ENCODE measurements at places on chromosomes 2 and 18.

DNA sequence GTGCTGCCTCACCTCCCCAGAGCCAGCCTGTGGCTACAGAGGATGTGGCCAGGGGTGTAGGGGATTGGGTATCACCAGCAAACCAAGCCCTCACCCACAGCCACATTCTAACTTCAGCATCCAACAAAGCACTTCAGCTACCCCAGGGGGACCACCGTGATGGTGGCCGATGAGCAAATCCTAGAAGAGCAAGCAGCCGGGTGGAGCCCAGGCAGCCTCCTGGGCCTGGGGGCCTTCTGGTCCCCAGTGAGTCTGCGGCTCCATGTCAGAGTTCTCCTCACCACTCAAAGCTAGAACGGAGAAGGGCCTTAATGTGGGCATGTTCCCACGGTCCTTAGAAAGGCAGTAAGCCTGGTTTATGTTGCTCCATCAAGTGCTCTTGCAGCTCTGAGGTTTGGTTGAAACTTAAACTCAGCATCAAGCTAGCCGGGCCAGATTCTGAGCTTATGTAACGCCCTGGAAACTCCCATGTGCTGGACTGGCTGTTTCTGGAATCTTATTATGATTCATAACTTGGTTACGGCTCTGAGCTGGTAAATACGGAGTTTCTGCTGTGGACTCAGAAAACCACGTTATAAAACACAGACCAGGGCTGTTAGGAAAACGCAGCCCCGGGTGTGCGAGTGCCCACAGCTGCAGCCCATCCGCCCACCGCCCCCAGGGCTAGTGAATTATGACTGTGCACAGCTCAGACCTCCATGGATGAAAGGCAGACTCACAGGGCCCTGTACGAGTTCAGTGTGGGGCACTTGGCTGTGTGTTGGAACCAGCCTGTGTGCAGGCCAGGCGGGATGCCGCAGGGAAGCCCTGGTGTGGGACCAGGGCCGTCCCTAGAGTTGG lies 99.8 kb downstream of the SEPTIN10 start:
- DNase-seq, result peak; percentile 57

- DNase-seq, result no peak
Observed at GRCh38 chr18:12726774-12727550, 24.1 kb downstream of the PSMG2 start.

DNA sequence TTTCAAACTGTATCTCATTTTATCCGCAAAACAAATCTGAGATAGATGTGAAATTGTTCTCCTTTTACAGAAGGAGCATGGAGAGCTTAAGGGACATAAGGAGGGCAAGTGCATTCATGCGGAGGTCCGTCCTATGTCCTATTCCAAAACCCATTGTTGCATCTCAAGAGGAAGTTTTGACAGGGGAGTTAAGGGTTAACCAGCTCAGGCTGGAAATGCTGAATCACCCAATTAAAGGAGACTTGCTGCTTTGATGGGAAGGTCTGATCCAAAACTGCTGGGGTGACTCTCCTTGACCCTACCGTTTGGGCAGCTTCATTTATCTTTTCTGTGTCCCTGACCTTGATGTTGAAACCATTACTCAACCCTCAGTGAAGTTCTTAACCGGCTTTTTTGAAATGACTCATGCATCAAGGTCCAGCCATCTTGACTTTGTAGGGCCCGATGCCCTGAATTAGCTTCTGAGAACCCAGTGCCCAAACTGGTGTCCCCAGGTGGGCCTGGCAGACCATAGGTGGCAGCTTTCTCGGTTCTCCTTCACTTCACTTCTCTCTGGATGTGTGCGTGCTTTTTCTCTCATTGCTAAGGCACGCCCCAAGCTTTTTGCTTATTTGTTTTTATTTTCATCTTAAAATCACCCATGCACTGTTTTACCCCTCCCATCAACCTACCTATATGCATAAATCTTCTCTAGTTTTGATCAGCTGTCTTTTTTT lies 15.9 kb upstream of the TXNDC2 start:
- DNase-seq, result peak; percentile 24

- DNase-seq, result no peak
Observed at GRCh38 chr18:54532222-54532621, 58.8 kb upstream of the DYNAP start.

GRCh38 chr2:240395448-240395847 lies 40.0 kb upstream of the GPC1 start:
- no peak for DNase-seq

DNA sequence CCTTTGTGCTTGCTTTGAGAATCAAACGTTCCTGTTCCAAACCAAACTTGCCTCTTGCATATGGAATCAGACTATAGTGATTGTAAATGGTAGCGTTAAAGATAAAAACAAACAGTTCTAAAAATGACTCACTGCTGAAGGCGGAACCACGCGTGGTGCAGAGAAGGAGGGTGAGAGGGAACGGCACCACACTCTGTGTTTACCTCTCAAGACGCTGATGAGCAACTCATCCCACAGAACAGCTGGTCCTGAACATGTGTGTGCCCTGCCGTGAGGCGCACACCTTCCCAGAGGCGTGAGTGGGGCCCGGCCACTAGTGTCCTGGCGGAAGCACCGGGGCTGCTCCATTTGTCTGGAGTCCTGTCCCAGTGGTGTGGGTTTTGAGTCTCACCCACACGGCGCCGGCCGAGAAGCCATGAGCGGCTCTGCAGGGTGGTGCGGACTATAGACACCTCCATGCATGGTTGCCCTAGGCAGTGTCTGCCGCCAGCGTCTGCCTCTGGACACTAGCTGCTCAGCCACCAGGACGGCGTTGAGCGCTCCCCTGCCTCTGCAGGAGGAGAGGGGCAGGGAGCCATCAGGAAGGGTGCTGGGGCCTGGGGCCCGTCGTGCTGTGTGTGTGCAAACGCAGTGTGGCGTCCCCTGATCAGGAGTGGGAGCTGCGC lies 52.1 kb downstream of the NFATC1 start:
- DNase-seq, result no peak

GRCh38 chr18:74595431-74595830 lies 2.2 kb upstream of the ZNF407 start:
- no peak for DNase-seq

- DNase-seq, result no peak
Observed at GRCh38 chr2:197011021-197011417, 84.5 kb upstream of the PGAP1 start.

- DNase-seq, result no peak
Observed at GRCh38 chr2:150594299-150594698, 106.8 kb upstream of the RND3 start.

DNA sequence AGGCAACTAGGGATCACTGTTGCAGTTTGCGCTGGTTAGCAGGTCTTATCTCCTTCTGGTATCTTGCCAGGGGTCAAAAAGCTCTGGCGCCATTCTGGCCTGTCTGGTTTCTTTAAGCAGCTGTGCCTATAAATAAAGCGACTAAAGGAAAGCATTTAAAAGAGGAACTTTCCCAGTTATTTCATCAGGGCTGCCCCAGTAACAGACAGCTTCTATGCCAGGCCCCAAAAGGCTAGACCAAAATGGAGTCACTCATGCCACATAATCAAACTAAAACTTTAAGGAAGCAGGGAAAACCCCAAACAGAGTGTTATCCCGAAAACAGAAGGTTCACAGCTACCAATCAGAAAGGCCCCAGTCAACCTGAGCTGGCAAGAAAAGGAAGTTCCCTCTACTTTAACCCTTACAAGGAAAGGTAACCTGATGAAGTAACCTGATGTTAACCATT lies 41.2 kb upstream of the HNRNPA3 start:
- DNase-seq, result no peak

DNA sequence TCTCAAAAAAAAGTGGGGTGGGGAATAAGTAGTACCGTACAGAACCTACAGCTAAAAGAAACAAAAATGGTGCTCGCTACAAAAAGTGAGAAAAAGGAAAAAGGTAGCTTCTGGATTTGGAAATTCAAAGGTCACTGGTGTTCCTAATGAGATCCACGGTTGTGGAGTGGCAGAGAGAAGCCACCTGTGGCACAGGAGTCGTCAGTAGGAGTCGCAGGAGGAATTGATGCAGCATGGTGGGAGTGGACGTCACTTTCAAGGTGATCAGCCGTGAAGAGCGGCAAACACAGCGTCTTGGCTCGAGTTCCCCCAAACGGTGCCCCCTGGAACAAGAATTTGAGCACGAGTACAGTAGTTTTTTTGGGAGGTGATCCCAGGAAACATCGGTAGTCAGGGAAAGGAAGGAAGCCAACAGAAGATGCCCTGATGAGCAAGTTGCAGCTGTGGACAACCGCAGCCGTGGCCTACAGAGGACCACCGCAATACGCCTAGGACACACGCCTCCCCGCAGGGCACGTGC lies 1.4 kb upstream of the TTL start:
- peak; percentile 29 for DNase-seq

DNA sequence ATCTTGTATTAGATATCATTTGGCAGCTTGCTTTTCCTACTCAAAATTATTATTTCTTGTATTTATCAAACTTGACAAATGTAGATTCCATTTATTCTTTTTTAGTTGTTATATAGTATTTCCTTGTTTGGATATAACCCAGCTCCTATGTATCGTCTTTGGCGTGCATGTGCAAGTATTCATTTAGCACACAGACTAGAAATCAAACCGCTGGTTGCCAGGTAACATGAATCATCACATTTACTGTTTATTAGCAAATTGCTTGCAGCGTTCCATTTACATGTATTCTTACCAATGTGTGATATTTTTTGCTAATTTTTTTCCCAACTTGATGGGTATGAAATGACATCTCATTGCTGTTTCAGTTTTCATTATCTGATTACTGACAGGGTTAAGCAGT lies 2089.7 kb upstream of the CELF4 start:
- DNase-seq, result no peak

DNA sequence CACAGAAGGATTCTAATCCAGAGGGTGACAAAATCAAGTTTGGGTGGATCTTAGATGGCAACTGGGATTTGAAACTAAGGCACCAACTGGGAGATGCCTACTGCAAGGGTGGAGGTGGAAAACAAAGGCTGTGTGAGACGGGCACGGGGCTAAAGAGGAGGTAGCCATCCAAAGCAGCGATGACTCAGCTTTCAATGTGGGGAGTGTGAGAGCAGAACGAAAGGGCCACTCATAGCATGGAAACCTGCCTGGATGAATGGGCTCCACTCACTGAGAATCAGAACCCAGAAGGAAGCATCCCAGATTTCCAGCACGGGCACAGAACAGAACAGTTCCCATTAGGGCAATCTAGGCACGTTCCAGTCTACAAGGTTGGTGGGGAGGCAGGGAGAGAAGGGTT lies 159.5 kb downstream of the COL4A4 start:
- no peak for DNase-seq

DNA sequence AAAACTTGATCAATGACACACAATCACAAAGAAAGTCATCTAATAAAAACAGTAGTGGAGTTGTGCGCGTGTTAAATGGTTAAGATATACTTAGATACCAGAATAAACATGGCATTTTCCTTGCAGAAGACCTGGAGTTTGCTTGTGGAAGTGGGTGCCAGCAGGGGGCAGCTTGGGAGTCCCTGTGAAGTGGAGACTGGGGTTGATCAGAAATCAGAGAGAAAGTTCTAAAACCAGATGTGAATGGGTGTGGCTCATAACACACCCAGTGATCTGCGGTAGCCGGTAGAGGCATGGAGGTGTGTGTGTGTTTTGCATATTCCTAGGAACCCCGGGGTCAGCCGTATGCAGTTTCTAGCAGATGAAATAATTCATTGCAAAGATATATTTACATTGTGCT lies 300.1 kb upstream of the TRIB2 start:
- no peak for DNase-seq

DNA sequence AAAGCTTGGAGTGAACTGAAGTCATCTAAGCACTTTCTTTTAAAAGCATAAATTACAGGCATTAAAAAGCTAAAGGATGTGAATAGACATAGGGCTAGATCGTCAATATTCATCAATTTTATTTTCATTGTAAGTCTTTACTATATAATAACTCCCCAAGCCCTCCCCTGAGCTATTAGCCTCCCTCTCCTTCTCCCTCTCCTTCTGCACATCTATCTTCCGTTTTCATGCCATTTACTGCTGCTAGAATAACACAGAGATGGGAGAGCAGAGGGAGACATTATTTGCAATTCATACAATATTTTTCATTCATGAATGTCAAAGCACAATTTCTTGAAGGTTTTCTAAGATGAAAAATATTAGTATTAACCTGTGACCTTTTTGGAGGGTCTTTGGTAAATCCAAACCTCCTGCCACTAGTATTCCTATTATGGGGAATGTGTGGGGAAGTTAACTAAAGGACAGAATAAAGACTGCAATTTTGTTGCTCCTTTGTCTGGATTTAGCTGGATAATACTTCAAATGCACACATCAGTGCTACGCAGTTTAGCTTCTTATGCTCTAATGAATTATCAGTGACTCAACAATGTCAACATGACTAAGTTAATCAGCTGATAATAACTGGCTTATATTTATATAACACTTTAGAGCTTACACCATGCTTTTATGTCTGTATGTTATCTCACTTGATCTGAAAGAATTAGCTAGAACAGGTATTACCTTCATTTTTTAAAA lies 28.2 kb upstream of the MFF start:
- DNase-seq, result no peak

DNA sequence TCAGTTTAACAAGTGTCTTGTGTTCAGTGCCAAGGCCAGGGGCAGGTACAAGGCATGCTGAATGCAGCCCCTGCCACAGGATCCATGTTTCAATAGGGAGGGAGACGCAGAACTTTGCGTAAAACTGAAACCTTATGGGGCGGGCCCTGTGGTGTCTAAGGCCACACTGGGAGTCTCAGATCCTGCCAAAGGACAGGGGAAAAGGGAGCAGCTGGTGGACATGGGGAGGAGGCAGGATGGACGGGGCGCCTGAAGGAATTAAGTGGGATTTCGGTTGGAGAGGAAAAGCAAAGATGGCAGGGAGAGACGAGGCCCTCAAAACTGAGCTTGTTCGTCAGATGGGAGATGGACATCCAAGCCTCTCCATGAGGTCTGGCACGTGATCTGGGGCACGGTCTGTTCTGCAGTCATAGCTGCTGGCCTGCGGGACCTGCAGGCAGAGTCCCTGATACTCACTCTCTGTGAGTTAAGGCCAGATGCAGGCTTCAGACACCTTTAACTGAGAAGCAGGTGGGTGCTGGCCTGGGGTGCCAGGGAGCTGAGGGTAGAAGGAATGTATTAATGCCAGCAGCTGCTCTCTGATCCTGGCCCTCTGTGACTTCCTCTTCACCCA lies 48.8 kb downstream of the TCF7L1 start:
- DNase-seq, result no peak

- DNase-seq, result no peak
Observed at GRCh38 chr2:194616334-194616733, 1040.7 kb upstream of the SLC39A10 start.

DNA sequence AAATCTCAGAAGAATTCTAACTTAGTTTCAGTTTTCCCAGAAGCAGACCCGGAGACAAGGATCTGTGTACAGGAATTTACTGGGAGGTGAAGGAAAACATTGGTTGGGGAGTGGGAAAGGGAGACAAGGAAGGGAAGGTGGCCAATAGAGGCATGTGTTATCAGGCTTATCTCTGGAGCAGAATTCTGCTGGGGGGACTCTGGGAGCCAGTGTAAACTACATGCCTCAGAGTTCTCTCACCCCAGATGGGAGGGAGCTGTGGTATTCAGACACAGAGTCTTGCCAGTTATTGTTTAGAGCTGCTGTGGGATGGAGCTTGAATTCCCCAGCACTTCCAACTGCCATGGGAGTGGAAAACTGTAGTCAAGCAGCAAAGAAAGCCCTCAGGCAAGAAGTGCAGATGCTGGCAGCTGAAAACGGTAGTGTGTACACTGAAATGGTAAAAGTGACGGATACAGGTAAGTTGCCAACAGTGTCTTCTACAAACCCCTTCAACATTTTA lies 19.0 kb downstream of the DNPEP start:
- no peak for DNase-seq
